ENCODE measurements at places on chromosomes 3 and 15. TPM values are rescaled to one million over a fixed set of nuclear protein-coding genes. Genes with fewer than 3 reads are reported as not detected.

The ST3GAL6 gene
- total RNA-seq: 1.5 TPM

The GRK7 gene
- total RNA-seq: not detected

The SEMA5B gene
- total RNA-seq: not detected

The UCN2 gene
- 3.8 TPM for total RNA-seq

The GREM1 gene
- not detected for total RNA-seq

The ERICH6 gene
- not detected for total RNA-seq

The COL6A5 gene
- total RNA-seq: not detected

The PIGZ gene
- total RNA-seq: 5.2 TPM

The SYNPR gene
- not detected for total RNA-seq

The ARPP21 gene
- total RNA-seq: not detected

The SLC38A3 gene
- total RNA-seq: not detected

DNA sequence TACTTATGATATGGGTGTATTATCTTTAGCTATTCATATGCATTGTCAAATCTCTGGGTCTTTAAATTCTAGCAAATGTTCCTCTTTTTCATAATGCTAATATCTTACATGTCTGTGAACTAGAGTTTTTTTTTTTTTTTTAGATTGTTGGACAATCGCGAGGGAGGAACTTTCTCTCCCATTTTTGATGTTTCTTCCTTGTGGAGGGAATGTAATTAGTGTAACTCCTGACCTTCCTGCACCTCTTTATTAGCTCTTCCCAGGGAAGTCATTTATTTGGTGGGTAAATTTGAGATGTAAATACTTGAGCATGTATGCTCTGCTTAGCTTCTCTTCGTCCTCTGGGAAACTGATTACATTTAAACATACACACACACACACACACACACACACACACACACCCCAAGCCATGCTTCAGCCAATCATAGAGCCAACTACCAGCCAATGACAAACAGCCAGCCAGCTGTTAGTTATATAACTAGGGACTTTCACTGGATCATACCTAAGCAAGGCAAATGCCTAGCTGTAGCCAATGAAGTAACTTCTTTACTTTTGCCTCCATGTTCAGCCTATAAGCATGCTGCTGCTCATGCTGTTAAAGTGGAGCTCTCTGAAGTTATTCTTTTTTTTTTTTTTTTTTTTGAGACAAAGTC lies 8.3 kb upstream of the USP8 start:
- no peak overlapping the region for H3K27ac ChIP-seq
- no peak overlapping the region for H3K4me3 ChIP-seq
- H3K4me1 ChIP-seq: no peaks in the 10 kb centered on the region
- DNase-seq: no peak
- no peaks in the 10 kb centered on the region for H3K36me3 ChIP-seq
- H3K27me3 ChIP-seq: no peaks in the 10 kb centered on the region

DNA sequence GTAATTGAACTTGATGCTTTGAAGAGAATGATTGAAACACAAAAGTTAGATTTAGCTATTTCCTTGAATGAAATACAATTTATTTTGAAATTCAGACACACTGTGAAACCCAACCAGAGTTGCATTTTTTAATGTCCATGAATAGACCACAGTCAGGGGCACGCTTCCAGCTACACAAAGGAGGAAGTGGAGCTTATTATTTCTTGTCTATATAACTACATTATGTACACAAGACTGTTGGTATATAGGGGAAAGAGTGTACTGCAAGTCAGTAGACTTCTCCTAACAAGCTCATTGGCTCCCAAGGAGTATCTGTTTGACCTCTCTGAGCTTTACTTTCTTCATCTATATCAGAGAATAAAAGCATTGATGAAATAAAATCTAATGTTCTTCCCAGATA lies 326.2 kb downstream of the RYR3 start:
- no peak overlapping the region for H3K27ac ChIP-seq
- H3K36me3 ChIP-seq: no peaks in the 10 kb centered on the region
- no peak for DNase-seq
- peaks cover 89% of the 10 kb centered on the region for H3K27me3 ChIP-seq

- DNase-seq: no peak
- H3K36me3 ChIP-seq: no peaks in the 10 kb centered on the region
- no peak overlapping the region for H3K4me3 ChIP-seq
- peaks cover 14% of the 10 kb centered on the region for H3K27me3 ChIP-seq
- no peak overlapping the region for H3K27ac ChIP-seq
Observed at GRCh38 chr15:79572691-79573404, 140.7 kb downstream of the MINAR1 start.

DNA sequence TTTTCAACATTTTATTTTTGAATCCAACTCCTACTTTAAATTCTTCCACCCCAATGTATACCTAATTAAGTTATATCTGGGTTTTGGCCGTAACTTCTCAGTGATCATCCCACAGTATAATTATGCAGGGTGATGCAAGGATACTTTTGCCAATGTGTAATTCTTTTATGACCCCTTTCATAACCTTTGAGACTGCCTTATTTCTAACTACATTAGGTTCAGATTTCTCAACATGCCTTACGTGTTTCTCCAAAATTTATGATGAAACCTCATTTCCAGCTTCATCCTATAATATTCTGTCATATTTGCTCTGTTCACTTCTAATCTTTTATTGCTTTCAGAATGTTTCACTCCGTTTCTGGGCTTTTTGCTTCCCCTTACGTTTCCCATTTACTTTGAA lies 1229.6 kb upstream of the ALCAM start:
- no peaks in the 10 kb centered on the region for H3K27me3 ChIP-seq
- no peak overlapping the region for H3K27ac ChIP-seq
- H3K36me3 ChIP-seq: no peaks in the 10 kb centered on the region
- H3K4me1 ChIP-seq: peaks cover 6% of the 10 kb centered on the region
- DNase-seq: no peak

GRCh38 chr15:80507638-80508316 lies 103.6 kb downstream of the ARNT2 start:
- H3K27me3 ChIP-seq: no peaks in the 10 kb centered on the region
- H3K4me1 ChIP-seq: no peaks in the 10 kb centered on the region

DNA sequence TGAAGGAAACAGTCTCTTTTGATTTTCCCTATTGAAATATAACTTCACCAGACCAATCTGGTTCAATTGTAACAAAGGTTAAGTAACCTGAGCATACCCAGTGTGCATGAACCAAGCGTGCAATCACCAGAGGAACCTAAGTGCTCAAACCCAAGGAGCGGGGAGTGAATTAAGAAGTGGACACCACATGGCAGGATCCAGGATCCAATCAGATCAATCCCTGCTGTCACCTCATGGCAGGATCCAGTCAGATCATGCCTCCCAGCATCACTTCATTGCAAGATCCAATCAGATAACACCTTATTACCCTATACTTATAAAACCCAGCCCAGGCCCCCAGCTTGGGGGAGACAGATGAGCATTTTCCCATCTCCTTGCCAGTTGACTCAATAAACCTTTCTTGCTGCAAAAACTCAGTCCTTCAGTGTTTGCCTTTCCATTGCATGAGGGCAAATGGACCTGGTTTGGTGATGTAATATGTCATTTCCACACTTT lies 38.9 kb upstream of the RNU6-1 start:
- no peak for DNase-seq
- H3K4me3 ChIP-seq: no peak overlapping the region
- no peaks in the 10 kb centered on the region for H3K27me3 ChIP-seq
- no peak overlapping the region for H3K27ac ChIP-seq
- H3K36me3 ChIP-seq: no peaks in the 10 kb centered on the region
- peaks cover 29% of the 10 kb centered on the region for H3K4me1 ChIP-seq

GRCh38 chr15:100008258-100008657 lies 275.0 kb upstream of the LYSMD4 start:
- H3K27ac ChIP-seq: no peak overlapping the region
- H3K4me3 ChIP-seq: no peak overlapping the region
- peak; percentile 28 for DNase-seq
- H3K27me3 ChIP-seq: no peaks in the 10 kb centered on the region
- H3K36me3 ChIP-seq: no peaks in the 10 kb centered on the region
- peaks cover 5% of the 10 kb centered on the region for H3K4me1 ChIP-seq

DNA sequence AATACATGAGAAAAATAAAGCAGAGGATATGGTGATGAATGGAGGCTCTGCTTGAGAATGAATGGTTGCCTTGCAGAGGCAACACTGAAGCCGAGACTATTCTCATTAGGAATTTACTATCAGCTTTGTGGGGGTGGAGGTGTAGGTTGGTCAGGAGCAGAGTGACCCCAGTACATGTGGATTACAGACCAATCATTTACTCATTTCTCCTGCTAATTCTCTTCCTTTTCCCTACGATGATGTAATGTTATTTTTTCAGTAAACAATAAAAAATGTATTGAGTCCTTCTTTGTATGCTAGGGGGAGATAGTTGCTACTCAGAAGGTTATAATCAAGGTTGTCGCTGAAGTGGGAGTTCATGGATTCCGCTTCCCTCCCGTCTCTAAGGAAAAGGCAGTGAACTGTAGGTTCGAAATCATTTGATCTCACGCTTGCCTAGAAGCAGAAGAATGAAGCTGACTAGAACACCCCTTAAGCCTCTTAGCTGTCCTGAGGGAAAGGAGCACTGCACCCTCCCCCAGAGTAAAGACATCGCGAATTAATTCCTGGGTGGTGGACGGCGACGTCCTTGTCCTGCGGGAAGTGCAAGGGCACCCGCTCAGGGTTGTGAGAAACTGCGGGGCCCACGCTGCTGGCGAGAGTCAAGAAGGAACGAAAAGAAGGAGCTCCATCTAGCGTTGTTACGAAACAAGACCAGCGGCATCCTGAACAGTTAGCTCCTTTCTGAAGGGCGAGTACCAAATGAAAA lies 213.2 kb upstream of the PFN2 start:
- no peak overlapping the region for H3K27ac ChIP-seq
- H3K4me1 ChIP-seq: peaks cover 7% of the 10 kb centered on the region
- no peak overlapping the region for H3K4me3 ChIP-seq
- DNase-seq: peak; percentile 84
- no peaks in the 10 kb centered on the region for H3K36me3 ChIP-seq

DNA sequence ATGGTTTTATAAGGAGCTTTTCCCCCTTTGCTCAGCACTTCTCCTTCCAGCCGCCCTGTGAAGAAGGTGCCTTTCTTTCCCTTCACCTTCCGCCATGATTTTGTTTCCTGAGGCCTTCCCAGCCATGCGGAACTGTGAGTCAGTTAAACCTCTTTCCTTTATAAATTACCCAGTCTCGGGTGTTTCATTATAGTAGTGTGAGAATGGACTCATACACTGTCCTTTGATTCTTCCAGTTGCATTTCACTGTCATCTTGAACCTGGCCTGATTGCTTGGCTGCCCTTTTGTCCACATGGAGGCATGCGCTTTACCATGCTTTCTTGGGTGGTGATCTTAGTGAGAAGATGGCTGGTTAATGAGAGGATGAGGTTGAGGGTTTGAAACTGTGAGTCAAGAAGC lies 23.2 kb downstream of the USP13 start:
- H3K27me3 ChIP-seq: no peaks in the 10 kb centered on the region
- H3K4me1 ChIP-seq: peaks cover 12% of the 10 kb centered on the region
- H3K4me3 ChIP-seq: no peak overlapping the region
- peaks cover 6% of the 10 kb centered on the region for H3K36me3 ChIP-seq
- no peak for DNase-seq

- H3K4me3 ChIP-seq: peak overlapping the region; percentile 97
- H3K27ac ChIP-seq: peak overlapping the region; percentile 99
- H3K27me3 ChIP-seq: no peaks in the 10 kb centered on the region
- peaks cover 41% of the 10 kb centered on the region for H3K36me3 ChIP-seq
- DNase-seq: peak; percentile 26
Observed at GRCh38 chr3:3127432-3128010, 781 bp downstream of the TRNT1 start.

DNA sequence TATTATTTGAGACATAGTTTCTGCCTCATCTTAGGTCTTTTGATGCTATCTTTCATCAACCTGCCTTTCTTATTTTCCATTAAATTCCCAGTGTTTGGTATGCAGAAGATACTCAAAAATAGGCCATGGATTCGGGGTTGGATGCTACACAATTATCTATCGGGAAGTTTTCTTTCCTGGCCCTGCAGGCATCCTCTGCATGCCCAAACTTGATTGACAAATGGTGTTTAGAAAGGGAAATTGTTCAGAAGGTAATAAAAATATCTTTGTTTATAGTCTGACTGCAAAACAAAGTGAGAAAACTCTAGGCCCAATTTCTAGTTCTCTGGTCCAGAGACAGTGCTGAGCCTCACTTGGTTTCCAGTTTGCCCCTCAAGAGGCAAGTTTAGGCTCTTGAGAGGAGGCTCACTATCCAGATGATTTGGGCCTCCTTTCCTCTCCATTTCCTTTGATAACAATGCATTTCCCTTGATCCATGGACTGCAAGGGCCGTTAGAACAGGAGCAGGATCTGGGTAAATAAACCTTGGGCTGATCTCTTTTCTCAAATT lies 157.1 kb upstream of the DPH6 start:
- H3K4me1 ChIP-seq: peaks cover 9% of the 10 kb centered on the region
- no peaks in the 10 kb centered on the region for H3K36me3 ChIP-seq
- no peaks in the 10 kb centered on the region for H3K27me3 ChIP-seq
- DNase-seq: no peak
- H3K27ac ChIP-seq: no peak overlapping the region

- H3K4me3 ChIP-seq: no peak overlapping the region
- H3K27ac ChIP-seq: no peak overlapping the region
- H3K36me3 ChIP-seq: peaks cover 10% of the 10 kb centered on the region
- H3K4me1 ChIP-seq: peaks cover 24% of the 10 kb centered on the region
- DNase-seq: no peak
Observed at GRCh38 chr3:120031561-120031960, 62.7 kb downstream of the GSK3B start.

DNA sequence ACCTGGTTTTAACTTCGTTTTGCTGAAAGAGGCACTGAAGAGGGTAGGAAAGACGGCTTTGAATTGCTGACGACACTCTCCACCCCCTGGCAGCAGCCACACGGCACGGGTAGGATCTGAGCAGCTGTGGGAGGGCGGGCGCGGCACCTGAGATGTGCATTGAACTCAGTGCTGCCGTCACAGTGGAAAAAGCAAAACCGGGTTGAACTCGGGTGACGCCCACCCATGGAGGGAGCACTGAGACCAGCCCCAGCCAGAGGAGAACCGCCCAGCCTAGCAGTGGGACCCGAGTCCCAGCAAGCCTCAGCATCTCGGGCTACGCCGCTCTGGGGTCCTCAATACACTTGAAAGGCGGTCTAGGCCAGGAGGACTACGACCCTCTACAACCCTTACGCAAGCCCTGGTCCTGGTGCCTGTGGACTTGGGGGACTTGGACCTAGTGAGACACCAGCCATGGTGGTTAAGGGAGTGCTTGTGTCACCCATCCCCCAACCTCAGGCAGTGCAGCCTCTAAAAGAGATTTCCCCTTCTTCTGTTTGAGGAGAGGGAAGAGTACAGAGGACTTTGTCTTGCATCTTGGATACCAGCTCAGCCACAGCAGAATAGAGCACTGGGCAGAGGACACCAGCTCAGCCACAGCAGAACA lies 50.0 kb upstream of the RPL35A start:
- no peak overlapping the region for H3K27ac ChIP-seq
- H3K4me1 ChIP-seq: no peaks in the 10 kb centered on the region
- no peak for DNase-seq

DNA sequence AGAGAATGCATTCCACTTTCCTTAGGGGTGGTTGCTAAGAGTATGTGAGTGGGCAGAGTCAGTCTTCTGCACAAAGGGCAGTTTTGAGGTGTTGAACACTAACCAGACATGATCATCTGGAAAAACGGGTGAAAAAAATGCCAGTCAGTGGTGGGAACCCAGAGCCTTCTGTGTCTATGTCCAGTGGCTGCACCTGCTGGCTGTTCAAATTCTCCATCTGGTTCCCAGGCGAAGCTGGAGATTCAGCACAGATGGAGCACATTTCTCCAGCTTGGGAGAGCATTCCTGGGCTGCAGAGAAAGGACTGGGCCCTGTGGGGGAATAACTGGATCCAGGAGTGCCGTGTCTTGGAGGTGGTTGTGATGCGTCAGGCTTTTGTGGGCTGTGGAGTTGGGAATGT lies 74.1 kb downstream of the TRAK1 start:
- H3K27me3 ChIP-seq: no peaks in the 10 kb centered on the region
- H3K4me3 ChIP-seq: no peak overlapping the region
- no peak for DNase-seq
- peaks cover 17% of the 10 kb centered on the region for H3K4me1 ChIP-seq
- H3K36me3 ChIP-seq: no peaks in the 10 kb centered on the region
- no peak overlapping the region for H3K27ac ChIP-seq

All from MCF 10A (cell line).